ENCODE measurements at places on chromosomes 6 and 20. TPM values are rescaled to one million over a fixed set of nuclear protein-coding genes. Genes with fewer than 3 reads are reported as not detected.

Gene TOX2
- 0.28 TPM for total RNA-seq

Gene PGC
- 2.1 TPM for total RNA-seq

Gene CLIC5
- total RNA-seq: under 0.01 TPM

Gene COX4I2
- 5.1 TPM for total RNA-seq

Gene ZSCAN23
- total RNA-seq: 7.5 TPM

Gene ARMC12
- 1.6 TPM for total RNA-seq

Gene SLC26A8
- not detected for total RNA-seq

Gene EYA4
- 2.0 TPM for total RNA-seq

Gene FLOT1
- total RNA-seq: 57.9 TPM

- H3K27ac ChIP-seq: no peak overlapping the region
- H3K27me3 ChIP-seq: no peaks in the 10 kb centered on the region
- no peaks in the 10 kb centered on the region for H3K36me3 ChIP-seq
- no peaks in the 10 kb centered on the region for H3K4me1 ChIP-seq
- no peak for DNase-seq
- no peak overlapping the region for H3K4me3 ChIP-seq
Observed at GRCh38 chr20:11231742-11232648, 558.2 kb upstream of the JAG1 start.

DNA sequence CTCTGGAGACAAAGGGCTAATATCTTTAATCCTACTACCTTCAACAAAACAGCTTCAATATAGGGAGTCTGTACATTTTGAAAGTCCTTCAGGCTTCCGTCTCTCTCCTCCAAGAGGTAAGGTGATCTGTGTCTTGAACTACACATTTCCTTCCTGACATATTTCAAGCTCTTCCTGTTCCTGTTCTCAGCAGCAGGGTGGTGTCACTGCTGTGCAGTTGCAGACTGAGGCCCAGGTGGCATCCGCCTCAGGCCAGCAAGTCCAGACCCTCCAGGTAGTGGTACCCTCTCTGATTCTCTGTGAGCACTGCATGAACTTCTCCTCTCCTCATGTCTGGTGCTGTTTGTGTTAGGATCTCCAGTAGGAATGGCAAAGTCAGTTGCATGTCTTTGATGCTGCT lies 7.8 kb downstream of the NFYA start:
- H3K27ac ChIP-seq: no peak overlapping the region
- peaks cover 7% of the 10 kb centered on the region for H3K4me1 ChIP-seq
- H3K4me3 ChIP-seq: no peak overlapping the region
- no peaks in the 10 kb centered on the region for H3K36me3 ChIP-seq
- H3K27me3 ChIP-seq: no peaks in the 10 kb centered on the region

GRCh38 chr20:49431329-49431728 lies 51.1 kb downstream of the KCNB1 start:
- H3K27ac ChIP-seq: no peak overlapping the region
- no peaks in the 10 kb centered on the region for H3K36me3 ChIP-seq
- H3K27me3 ChIP-seq: no peaks in the 10 kb centered on the region
- H3K4me1 ChIP-seq: no peaks in the 10 kb centered on the region
- DNase-seq: no peak

- DNase-seq: no peak
- H3K4me1 ChIP-seq: no peaks in the 10 kb centered on the region
- H3K27ac ChIP-seq: no peak overlapping the region
Observed at GRCh38 chr20:19347943-19348456, 135.6 kb downstream of the SLC24A3 start.

DNA sequence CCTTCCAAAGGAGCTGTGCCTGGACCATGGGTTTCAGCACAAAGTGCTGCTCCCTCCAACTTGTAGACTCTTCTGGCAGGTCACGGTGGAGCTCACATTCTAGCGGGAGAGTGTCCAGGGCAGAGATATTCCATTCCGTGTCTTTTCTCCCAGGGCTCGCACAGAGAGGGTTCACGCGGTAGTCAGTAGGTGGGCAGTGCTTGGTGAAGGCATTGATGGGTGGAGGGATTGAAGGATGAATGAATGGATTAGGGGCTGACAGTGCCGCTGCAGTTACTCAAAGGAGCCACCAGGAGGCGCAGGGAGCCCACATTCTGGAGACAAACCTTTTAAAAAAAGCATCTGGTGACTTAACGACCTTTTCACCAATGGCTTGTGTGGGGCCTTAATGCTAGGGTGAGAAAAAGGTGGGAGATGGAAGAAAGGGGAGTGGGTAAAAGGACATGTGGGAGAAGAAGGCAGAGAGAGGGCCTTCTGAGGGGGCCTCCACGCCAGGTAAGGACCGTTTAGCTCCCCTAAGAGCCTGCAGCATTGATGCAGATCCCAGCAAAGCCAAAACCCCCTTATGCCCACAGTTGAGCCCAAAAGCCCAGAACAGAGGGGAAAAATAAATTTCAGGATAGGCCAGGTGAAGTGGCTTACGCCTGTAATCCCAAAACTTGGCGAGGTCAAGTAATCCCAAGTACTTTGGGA lies 17.5 kb upstream of the FAM110A start:
- H3K4me1 ChIP-seq: no peaks in the 10 kb centered on the region
- no peak overlapping the region for H3K27ac ChIP-seq
- H3K27me3 ChIP-seq: no peaks in the 10 kb centered on the region
- peak; percentile 43 for DNase-seq

- no peak overlapping the region for H3K4me3 ChIP-seq
- H3K27ac ChIP-seq: no peak overlapping the region
- no peak for DNase-seq
Observed at GRCh38 chr20:57317789-57318371, 11.7 kb upstream of the SPO11 start.

DNA sequence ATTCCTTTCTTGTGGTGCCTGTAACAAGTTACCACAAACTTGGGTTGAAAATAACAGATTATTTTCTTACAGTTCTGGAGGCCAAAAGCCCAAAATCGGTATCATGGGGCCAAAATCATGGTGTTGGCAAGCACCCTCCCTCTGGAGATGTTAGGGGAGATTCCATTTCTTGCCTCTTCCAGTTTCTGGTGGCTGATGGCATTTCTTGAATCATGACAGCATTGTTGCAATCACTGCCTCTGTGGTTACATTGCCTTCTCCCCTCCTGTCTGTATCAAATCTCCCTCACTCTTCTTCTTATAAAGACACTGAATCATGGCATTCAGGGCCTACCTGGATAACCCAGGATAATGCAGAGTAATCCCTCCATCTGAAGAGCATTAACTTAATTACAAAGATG lies 17.9 kb upstream of the TENT5A start:
- H3K4me3 ChIP-seq: no peak overlapping the region
- no peaks in the 10 kb centered on the region for H3K27me3 ChIP-seq
- no peak overlapping the region for H3K27ac ChIP-seq
- DNase-seq: no peak
- no peaks in the 10 kb centered on the region for H3K4me1 ChIP-seq

DNA sequence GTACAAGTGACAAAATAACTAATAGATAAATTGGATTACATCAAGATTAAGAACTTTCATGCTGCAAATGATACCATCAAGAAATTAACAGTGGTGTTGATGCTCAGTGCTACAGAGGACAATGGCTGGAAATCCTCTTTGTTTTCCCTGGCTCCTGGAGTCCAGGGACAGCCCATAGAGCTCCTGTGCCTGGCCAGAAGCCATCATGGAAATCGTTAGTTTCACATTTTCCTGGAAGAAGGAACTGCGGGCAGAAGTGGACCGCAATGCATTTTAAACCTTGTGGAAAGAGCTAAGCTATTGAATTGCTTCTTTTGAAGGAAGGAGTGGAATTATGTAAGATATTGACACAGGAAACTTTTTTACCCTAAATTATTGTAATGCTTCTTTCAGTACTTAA lies 276.0 kb downstream of the GJA1 start:
- no peak overlapping the region for H3K27ac ChIP-seq
- no peaks in the 10 kb centered on the region for H3K36me3 ChIP-seq
- H3K4me3 ChIP-seq: no peak overlapping the region
- H3K27me3 ChIP-seq: no peaks in the 10 kb centered on the region
- DNase-seq: peak; percentile 46

GRCh38 chr6:42095776-42096541 lies 45.6 kb downstream of the TAF8 start:
- H3K4me1 ChIP-seq: no peaks in the 10 kb centered on the region
- H3K27ac ChIP-seq: no peak overlapping the region
- H3K27me3 ChIP-seq: no peaks in the 10 kb centered on the region
- no peaks in the 10 kb centered on the region for H3K36me3 ChIP-seq
- no peak for DNase-seq

- H3K27ac ChIP-seq: no peak overlapping the region
- no peak for DNase-seq
- H3K4me1 ChIP-seq: no peaks in the 10 kb centered on the region
- no peak overlapping the region for H3K4me3 ChIP-seq
- H3K27me3 ChIP-seq: no peaks in the 10 kb centered on the region
Observed at GRCh38 chr6:54366667-54367327, 58.6 kb downstream of the TINAG start.

- no peaks in the 10 kb centered on the region for H3K4me1 ChIP-seq
- H3K27ac ChIP-seq: no peak overlapping the region
- DNase-seq: no peak
- no peaks in the 10 kb centered on the region for H3K27me3 ChIP-seq
- no peak overlapping the region for H3K4me3 ChIP-seq
Observed at GRCh38 chr6:136149311-136149710, 100.8 kb downstream of the MTFR2 start.

GRCh38 chr20:34639755-34640222 lies 37.1 kb downstream of the PIGU start:
- DNase-seq: no peak
- no peaks in the 10 kb centered on the region for H3K36me3 ChIP-seq
- no peaks in the 10 kb centered on the region for H3K4me1 ChIP-seq
- H3K27ac ChIP-seq: no peak overlapping the region
- no peaks in the 10 kb centered on the region for H3K27me3 ChIP-seq

DNA sequence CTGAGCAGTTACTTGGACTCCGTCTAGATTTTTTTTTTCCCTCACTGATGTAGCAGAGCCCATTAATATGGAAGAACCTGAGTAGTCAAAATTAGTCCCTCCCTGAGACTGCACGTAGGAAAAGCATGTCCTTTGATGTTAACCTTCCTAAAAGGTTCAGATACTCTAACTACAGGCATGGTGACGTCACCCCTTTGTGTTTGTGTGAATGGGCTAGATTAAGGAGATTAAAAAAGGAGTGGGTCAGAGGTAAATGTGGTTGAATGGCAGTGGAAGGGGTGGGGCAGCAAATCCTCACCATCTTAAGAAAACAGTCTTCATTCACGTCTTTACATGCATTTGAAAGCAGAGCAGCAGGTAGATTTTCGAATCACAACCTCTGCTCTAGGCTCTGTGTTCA lies 521.1 kb downstream of the TFAP2B start:
- no peaks in the 10 kb centered on the region for H3K4me1 ChIP-seq
- no peak overlapping the region for H3K4me3 ChIP-seq
- no peak overlapping the region for H3K27ac ChIP-seq
- DNase-seq: no peak
- H3K36me3 ChIP-seq: no peaks in the 10 kb centered on the region
- H3K27me3 ChIP-seq: no peaks in the 10 kb centered on the region

DNA sequence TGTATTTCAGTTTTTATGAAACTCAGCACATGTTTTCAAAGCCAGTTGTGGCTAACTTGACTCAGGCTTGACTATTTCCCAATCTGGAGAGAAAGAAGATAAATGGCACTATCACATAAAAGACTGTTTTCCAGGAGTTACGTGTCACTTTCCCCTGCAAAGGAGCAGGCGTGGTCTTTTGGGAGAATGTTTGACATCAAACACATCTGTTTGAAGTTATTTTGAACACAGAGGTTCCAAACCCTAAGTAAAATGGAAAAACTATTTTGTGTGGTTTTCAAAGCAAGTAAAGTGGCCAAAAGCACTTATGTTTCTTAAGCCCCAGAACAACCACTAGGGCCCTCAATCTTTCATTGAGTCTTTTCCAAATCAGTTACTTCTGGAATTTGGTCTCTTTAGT lies 89.7 kb downstream of the FOXF2 start:
- no peaks in the 10 kb centered on the region for H3K27me3 ChIP-seq
- no peak overlapping the region for H3K4me3 ChIP-seq
- H3K4me1 ChIP-seq: no peaks in the 10 kb centered on the region
- H3K36me3 ChIP-seq: no peaks in the 10 kb centered on the region

DNA sequence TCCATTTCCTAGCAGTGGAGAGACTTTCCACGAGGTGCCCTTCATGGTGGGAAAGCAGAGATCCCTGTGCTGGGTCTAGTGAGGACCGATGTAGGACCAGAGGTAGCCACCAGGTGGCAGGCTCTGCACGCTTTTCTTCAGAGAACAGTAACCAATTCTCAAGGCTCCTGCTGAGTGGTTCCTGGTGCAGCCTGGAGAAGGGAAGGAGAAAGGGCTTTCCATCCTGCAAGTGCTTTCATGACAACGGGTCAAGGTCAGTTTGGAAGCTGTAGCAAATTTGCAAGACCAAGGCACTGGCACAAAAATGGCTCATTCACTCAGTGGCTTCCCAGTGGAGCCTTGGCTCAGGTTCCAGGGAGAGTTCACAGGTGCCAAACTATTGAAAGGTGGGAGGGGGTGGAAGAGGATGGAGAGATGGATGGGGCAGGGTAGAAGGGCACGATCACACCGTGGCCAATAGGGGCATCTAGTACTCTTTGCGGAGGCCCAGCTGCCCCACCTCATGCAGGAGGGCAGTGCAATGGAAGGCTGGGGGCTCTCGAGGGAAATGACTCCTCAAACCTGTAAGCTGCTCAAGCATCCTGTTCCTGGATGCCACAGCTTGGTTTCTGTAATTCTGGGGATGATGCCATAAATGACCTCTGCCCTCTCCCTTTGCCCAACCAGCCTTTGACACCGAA lies 25.5 kb upstream of the KCNK16 start:
- no peaks in the 10 kb centered on the region for H3K27me3 ChIP-seq
- H3K27ac ChIP-seq: no peak overlapping the region
- H3K4me3 ChIP-seq: no peak overlapping the region
- peak; percentile 68 for DNase-seq
- H3K4me1 ChIP-seq: no peaks in the 10 kb centered on the region

DNA sequence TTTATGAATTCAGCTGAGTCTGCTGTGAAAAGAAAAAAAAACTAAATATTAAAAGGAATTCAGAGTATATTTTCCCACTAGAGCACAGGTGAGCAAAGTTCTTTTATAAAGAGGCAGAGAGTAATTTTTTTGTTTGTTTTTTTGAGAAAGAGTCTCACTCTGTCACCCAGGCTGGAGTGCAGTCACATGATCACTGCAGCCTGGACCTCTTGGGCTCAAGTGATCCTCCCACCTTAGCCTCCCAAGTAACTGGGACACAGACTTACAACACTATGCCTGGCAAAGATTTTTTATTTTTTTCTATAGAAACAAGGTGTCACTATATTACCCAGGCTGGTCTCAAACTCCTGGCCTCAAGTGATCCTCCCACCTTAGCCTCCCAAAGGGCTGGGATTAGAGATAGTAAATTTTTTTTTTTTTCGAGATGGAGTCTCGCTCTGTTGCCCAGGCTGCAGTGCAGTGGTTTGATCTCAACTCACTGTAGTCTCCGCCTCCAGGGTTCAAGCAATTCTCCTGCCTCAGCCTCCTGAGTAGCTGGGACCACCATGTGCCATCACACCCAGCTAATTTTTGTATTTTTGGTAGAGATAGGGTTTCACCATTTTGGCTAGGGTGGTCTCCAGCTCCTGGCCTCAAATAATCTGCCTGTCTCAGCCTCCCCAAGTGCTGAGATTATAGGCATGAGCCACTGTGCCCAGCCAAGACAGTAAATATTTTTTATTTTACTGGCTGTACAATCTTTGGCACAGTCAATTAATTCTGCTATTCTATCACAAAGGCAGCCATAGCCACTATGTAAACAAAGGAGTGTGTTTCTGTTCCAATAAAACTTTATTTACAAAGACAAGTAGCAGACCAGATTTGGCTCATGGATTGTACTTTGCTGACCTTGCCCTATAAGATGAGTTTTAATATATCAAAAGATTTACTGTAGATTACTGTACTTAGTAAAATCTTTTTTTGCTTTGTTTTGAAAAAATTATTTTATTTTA lies 14.5 kb upstream of the B4GALT5 start:
- H3K4me1 ChIP-seq: no peaks in the 10 kb centered on the region
- H3K36me3 ChIP-seq: no peaks in the 10 kb centered on the region

All from uterus (tissue), 4 donors.